HepG2 (cell line): ENCODE measurements at places on chromosomes 4 and X. TPM values are rescaled to one million over a fixed set of nuclear protein-coding genes. Genes with fewer than 3 reads are reported as not detected.

- DNase-seq, result no peak
Observed at GRCh38 chr4:159639671-159640323, 536.9 kb downstream of the RAPGEF2 start.

DNA sequence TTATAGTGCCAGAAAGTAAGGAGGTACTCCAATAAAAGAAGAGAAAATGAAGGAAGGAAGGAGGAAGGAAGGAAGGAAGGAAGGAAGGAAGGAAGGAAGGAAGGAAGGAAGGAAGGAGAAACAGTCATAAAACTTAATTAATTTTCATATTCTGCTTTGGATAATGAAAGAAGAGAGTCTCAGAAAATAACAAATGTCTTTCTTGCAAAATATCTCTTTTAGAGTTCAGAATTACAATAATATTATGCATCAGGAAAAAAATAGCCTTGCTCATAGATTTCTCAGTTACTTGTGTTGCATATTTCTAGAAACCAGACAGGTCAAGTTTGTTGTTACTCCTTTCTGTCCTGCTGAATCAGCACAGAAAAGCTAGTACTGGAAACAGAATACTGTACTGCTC is 130.1 kb upstream of the DKK2 start:
- no peak for DNase-seq

RIBC1 gene
- polyA plus RNA-seq, result 0.04 TPM in 1 of 2 replicates, not detected in the other

MTMR8 gene
- not detected in 2 replicates for polyA plus RNA-seq

DNA sequence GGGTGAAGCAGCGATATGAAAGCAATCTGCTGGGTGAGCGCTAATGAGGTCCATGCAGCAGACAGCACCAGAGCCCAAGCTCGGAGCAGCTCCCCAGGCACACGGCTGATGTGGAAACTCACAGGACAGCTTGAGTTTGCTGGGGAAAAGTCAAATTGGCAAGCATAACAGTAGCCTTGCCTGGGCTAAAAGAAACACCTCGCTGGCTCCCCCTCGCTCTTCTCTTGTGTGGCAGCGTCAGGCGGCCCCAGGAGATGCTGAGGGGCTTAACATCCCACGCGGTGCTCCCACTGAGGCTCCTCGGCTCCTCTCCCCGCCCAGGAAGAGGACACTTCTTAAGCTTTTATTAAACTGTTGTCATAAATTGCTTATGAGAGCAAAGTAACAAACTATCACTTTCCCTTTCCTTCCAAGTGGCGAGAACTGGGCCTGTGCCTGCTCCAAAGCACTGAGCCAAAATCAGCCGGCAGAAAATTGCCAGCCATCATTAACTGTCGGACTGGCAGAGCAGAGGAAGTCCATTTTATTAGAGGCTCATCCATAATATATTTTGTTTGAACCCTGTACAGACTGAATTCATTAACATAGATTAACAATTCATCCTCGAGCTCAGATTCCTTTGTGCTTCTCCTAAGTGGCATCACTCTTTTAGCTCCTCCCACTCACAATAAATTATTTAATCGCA is 111.4 kb downstream of the TSPAN5 start:
- no peak for DNase-seq

DNA sequence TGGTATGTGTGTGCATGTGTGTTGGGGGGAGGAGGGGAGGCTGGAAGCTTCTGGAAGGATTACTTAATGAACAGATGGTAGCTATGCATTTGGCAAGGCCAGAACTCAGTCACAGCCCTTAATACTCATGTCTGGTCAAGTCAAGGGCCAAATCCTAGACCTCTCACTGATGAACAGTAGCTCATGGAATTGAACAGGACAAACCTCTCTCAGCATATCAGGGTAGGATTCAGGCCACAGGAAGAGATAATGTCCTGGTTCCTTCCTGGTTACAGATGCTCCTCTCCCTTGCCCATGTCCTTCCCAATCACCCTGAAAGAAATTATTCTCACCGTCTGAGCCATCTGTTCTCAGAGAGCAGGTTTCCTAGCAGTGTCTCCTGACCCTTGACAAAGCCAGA is 165.7 kb downstream of the SOWAHB start:
- DNase-seq, result no peak

KCND1 gene
- polyA plus RNA-seq, result 0.30 and 1.1 TPM in 2 replicates

DNA sequence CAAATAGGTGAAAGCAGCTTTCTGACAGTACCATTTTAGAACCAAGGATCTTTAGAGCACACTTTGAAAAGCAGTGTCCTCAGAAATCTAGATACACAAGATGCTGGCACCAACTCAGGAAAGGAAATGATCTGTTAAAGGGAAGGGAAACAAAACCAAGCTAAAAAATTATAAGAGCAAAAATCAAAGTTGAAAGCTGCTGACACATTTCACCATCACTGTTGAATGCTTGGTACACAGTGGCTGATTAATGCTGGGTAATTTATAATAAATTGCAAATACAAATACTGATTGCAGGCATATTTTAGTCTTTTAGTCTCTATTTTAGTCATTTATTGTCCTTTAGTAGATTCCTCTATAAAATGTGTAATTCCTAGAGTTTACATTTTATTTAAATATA is 1540.1 kb upstream of the PCDH10 start:
- no peak for DNase-seq

- no peak for DNase-seq
Observed at GRCh38 chr4:156217236-156217635, 263.6 kb upstream of the CTSO start.

DNA sequence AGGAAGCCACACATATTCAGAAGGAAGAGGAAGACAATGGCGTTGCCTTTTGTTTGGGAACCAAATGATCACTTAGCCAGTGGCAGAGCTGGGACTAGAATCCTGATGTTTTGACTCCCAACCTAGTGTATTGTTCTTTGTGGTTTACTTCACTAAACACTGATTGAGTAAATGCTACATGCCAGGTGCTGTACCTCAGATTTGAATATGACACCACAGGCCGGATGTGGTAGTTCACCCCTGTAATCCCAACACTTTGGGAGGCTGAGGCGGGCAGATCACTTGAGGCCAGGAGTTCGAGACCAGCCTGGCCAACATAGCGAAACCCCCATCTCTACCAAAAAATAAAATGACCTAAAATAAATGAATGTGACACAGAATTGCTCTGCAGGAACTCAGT is 8.4 kb downstream of the NDUFA1 start:
- no peak for DNase-seq

GRCh38 chr4:1577822-1578217 is 106.3 kb downstream of the FAM53A start:
- DNase-seq, result no peak

DNA sequence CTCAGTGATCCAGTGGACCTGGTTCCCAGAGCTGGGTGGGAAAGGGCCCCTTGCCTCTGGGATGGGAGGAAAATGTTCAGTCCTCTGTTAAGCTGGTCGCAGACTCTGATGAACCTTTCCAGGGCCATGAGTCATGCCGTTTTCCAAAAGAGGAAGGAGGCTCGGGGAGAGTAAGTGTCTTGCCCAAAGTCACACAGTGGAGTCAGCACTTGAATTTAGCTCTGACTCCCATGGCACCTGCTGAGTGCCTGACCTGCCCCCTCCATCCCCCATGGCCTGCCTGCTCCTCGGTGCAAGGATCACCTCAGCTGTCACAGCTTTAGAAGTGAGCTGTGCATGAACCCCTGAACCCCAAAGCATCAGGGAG is 14.0 kb upstream of the KIAA0232 start:
- DNase-seq, result no peak

DNA sequence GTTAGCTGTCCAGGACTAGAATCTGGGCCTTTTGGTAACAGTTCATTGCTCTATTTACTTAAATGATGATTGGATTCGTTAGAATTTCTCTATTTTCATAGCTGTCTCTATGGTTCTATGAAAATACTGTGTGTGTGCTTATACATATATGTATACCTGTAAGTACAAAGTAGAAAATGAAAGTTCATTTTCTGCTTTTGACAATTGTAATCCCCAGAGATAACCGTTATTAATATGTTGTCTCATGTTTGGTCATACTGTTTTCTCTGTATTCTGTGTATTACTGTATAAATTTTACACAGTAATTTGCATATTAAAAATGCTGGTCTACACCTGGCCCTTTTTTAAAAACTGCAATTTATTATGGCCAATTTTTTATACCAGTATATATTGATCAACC is 55.4 kb downstream of the CLCN3 start:
- no peak for DNase-seq

- no peak for DNase-seq
Observed at GRCh38 chr4:1099684-1100335, 13.6 kb downstream of the RNF212 start.

DNA sequence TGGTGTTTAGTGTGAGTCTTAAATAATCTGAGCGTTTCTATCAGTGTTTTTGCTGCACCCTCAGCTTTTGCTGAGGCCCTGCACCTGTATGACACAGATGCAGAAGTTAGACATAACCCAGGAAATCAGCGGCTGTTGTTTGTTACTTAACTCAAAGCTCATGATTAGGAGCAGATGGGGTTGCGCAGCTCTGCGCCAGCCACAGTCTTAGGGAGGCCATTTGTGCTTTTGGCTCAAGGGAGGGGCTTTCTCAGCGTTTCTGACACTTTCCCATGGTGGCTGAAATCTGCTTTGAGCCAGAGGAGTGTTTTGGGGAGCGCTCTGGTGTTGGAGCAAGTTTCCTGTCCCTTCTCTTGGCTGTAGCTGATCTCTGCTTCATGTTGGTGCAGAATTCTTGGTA is 433.8 kb downstream of the NAF1 start:
- DNase-seq, result no peak

DNA sequence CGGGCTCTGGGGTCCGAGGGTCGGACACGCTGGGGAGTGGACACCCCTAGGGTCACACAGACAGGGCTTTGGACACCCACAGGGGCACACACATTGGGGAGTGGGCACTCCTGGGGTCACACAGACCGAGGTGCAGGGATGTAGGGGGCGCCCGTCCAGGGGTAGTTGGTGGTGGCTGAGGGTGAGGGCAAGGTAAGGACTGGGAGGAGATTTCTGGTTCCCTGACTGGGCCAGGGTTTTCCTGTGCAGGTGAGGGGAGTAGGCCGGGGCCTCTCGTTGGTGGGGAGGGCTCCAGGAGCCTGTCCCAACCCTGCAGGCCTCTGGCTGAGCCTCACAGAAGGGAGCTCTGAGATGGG is 21.9 kb upstream of the WDR45 start:
- no peak for DNase-seq

GRCh38 chr4:37431417-37431743 is 186.8 kb downstream of the NWD2 start:
- DNase-seq, result peak; percentile 87

- no peak for DNase-seq
Observed at GRCh38 chr4:114785570-114785969, 187.0 kb downstream of the UGT8 start.

DNA sequence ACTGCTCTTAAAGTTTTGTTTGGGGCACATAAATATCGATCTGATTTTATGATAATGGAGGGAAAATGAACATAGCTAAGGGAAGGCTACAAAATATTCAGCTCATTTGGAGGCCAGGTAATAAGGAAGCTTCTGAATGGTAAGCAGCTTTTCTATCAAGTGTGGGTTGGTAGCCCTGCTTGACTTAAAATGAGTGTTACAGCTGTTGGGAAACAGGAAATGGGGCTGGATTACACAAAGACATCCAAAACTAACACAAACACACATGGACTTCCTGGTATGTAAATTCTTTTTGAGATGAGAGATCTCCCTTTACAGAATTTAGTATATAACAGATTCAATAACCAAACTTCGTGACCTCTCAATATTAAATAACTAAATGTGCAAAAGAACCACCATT is 58.0 kb downstream of the FGF16 start:
- DNase-seq, result peak; percentile 3

DNA sequence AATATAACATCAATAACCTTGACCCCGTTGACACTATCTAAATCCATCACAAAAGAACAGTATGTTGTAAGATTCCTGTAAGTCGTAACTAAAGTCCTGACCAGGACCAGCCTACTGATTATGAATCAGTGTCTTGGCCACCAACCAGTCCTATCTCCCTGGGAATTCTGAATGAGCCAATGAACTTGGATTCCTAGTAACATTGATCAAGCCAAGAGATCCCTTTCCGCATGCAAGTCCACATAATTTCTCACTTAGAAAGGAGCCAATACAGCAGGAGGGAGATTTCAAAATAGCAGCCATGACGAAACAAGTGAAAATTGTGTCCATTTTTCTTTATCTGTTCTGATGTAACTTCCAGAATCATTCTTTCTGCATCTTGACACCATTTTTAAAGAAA is 9.5 kb downstream of the XPNPEP2 start:
- no peak for DNase-seq

CDX4 gene
- not detected in 2 replicates for polyA plus RNA-seq

RNF150 gene
- 0.03 and 0.08 TPM in 2 replicates for polyA plus RNA-seq

- DNase-seq, result no peak
Observed at GRCh38 chr4:8818063-8818881, 53.4 kb downstream of the HMX1 start.

DNA sequence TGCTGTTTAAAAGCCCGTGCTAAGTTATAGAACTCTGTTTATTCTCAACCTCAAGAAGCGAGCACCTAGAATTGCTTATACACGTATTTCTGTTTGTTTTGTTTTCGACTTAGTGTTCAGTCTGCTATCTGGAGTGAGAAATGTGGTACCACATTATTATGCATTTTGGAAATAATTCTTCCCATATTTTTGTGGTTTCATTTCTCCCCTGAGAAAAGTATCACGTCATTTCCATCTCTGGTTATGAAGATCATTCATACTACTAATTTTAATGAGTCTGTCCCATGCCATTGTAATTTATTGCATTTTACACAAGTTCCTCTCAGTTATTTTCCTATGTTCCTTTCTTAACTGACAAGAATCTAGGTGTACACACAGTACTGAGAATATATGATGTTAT is 186.0 kb downstream of the DCHS2 start:
- DNase-seq, result no peak

DNA sequence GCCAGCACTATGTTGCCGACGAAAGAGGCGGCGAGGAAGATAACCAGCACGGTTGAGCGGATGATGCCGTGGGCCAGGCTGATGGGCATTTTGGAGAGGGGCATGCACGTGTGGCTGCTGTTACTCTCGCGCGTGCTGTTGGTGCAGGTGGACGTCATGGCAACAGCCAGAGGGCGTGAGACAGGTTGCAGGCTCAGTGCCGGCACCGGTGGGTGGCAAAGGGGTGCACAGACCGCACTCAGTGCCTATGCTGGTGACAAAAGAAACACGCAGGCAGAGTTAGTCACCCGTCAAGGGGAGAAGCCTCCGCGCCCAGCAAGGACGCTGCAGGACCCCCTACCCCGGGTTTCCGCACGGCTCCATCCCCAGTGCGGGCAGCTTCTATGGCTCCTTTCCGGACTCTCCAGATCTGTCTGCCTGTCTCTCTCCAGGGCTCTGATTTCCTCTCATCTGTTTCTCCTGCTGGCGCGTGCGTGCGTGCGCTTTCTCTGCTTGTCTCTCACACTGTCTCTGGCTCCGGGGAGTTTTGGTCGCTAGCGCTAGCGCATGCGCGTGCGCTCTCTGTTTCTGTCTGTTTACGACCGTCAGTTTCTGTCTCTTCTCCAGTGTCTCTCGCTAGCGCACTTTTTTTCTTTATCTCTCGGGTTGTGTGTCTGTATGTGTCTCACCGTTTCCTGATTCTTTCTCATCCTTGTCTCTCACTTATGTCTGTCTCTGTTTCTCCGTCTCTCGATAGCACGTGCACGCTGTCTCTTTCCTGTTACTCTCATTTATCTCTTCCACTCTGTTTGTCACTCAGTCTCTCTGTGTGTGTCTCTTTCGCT is 2.1 kb downstream of the GPR101 start:
- DNase-seq, result no peak

RASL11B gene
- polyA plus RNA-seq, result 0.12 and 0.20 TPM in 2 replicates
